ENCODE measurements at places on chromosomes 11 and 22.

DNA sequence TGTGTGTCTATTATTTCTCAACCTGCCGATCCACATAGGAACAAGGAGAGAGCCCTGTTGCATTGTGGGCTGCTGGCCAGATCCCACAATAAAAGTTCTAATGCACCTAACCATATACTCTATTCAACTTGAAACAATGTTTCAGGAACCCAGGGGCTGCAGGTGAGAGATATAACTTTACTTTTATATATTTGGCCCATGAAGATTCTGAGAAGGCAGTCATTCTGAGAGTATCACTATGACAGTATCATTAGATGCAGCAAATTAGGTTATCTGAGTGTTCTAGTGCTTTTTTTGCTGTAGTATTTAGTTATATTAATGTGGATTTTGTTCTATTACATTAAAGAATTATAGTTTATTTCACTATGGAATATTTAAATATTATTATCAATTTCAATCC, 655.1 kb upstream of the ARHGAP42 start:
- DNase-seq = no peak

GRCh38 chr22:46812788-46813187, 50.3 kb downstream of the TBC1D22A start:
- DNase-seq = no peak

GRCh38 chr11:27672836-27673464, 27.3 kb downstream of the BDNF start:
- DNase-seq = no peak

DNA sequence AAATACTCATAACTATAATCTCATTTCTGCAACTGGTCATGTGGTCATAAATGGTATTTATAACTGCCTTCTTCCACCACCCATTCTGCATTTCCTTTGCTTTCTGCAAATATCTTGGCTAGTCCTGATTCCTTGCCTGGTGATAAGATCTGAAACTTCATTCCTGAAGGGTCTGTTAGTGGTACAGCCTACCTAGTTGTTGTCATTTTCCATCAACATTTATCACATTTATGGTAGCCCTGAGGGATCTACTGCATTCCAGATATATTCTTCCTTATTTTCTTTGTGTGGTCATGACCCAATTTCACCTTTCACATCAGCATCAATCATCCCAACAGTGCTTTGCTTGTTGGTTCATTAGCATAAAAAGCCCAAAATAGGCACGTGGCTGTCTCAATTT, 50.1 kb downstream of the DDX6 start:
- no peak for DNase-seq

DNA sequence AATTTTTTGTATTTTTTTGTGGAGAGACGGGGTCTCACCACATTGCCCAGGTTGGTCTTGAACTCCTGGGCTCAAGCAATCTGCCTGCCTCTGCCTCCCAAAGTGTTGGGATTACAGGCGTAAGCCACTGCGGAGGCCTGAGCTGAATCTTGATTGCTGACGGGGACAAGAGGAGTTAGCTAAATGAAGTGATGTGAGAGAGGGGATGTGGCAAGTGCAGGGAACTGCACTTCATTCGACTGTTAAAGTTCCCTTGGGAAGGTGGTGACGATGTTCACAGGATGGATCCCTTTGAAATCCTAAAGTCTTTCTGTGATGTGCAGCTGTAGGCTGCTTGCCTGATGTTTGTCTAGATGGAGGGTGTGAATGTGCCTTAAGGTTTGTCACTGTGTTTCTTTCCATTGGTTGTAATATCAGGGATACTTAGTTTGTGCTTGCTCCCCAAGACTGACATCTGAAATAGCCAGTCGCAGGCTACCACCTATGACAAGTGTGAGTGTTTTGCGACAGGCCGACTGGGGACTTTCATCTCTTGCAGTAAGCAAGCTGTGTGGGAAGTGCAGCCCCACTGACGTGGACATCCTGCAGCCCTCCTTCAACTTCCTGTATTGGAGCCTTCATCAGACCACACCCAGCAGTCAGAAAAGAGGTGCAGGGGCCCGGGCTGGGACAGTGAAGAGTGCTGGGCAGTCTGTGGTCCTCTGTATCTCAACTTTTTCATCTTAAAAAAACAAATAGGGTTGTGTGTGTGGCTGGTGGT, 19.6 kb upstream of the CCDC134 start:
- DNase-seq = no peak

GRCh38 chr22:37544955-37545702, 15.2 kb upstream of the CDC42EP1 start:
- DNase-seq = no peak

DNA sequence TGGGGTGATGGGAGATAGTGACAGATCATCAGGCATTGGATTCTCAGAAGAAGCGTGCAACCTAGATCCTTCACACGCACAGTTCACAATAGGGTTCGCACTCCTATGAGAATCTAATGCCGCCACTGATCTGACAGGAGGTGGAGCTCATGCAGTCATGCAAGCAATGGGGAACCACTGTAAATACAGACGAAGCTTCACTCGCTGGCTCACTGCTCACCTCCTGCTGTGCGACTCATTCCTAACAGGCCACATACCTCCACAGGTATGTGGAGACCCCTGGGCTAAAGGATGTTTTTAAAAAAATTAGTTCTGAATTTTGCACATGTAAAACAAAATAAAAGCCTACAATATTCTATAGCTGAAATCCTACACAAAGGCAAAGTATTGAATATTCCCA, 20.5 kb upstream of the TEAD1 start:
- DNase-seq = no peak

- no peak for DNase-seq
Observed at GRCh38 chr11:8838248-8838647, 72.7 kb upstream of the AKIP1 start.

DNA sequence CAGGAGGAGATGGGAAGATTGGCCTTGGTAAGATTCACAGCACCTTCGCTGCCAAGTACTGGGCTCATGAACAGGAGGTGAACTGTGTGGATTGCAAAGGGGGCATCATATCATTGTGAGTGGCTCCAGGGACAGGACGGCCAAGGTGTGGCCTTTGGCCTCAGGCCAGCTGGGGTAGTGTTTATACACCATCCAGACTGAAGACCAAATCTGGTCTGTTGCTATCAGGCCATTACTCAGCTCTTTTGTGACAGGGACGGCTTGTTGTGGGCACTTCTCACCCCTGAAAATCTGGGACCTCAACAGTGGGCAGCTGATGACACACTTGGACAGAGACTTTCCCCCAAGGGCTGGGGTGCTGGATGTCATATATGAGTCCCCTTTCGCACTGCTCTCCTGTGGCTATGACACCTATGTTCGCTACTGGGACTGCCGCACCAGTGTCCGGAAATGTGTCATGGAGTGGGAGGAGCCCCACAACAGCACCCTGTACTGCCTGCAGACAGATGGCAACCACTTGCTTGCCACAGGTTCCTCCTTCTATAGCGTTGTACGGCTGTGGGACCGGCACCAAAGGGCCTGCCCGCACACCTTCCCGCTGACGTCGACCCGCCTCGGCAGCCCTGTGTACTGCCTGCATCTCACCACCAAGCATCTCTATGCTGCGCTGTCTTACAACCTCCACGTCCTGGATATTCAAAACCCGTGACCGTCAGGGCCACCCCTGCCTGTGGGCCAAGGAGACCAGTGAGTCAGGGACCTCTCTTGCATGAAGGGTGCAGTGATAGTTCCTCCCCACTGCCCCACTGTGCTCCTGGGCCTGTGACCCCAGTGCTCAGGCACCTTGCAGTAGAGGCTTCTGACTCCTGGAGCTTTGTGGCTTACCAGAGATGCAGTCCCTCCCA, 83.6 kb downstream of the BCR start:
- DNase-seq = no peak

DNA sequence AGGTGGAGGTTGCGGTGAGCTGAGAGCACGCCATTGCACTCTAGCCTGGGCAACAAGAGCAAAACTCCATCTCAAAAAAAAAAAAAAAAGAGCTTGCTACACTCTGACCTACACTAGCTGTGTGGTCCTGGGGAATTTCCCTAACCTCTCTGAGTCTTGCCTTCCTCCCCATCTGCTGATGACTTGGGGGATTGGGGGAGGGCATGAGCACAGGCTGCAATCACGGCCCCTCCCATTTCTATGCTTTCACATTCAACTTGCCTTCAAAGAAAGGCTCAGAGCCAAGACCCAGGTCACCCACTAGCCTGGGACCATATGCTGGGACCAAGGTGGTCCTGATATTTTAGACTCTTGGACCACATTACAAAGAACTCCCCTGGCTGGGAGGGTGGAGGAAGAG, 39.8 kb upstream of the TEF start:
- no peak for DNase-seq

DNA sequence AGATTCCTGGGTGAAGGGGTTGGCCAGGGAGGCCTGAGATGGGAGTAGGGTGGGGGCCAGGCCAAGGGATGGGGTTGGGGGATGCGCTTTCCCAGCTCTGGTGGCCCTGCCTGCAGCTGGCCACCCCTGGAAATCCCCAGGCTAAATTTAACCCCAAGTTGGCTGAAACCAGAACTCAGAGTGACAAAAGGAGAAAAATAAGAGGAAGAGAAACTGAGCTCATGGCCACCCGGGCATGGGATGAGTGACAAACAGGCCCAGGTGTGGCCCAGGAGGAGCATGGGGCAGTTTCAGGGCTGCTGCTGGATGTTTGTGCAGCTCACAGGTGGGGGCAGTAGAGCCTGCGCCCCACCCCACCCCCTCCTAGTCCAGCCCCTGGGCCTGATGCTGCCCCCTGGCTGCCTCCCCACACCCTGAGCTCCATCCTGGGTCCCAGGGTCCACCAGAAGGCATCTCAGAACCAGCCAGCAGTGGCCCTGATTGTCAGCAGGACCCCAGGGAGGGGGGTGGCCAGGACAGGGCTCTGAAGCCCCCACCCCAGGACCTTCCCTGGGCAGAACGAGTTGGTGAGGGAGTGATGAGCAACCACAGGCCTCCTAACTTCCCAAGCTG, 48.0 kb downstream of the IGLL5 start:
- DNase-seq = no peak

DNA sequence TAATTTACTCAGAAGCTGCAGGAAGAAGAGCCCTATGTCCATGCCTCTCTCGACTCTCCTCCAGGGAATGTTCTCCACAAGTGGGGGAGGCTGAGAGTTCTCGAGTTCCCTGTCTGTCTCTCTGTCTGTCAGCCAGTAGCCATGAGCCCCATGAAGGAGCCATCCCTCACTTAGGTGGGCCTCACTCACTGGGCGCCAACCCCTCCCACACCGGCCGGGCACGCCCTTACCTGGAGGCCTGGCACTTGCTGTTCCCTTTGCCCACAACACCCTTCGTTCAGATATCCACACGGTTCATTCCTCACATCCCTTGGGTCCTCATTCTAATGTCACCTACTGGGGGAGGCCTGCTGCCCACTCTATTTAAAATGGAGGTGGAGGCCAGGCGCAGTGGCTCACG, 14.2 kb upstream of the IL10RA start:
- DNase-seq = no peak

- DNase-seq = no peak
Observed at GRCh38 chr11:123056835-123057491, 5.0 kb downstream of the HSPA8 start.

- DNase-seq = no peak
Observed at GRCh38 chr11:128607819-128608218, 20.5 kb upstream of the ETS1 start.

- DNase-seq = no peak
Observed at GRCh38 chr22:37943136-37943824, 10.1 kb downstream of the C22orf23 start.

DNA sequence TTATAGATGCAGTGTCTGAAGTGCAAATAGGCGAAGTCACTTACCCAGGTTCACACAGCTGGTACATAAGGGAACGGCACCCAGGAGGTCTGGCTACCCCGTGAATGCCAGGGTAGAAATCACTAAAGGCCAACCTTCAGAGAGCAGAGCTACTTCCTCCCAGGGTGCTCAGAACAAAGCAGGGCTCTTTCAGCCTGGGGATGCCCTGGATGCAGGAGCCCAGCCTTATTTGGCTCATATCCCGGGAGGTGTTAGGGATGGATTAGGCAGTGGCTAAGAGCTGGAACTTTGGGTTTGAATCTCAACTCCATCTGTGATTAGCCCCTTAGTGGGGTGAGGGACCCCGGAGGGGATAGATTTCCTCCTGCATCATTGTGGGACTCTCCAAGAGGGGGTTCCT, 33.1 kb upstream of the ASPHD2 start:
- DNase-seq = no peak

GRCh38 chr11:11450744-11451362, 97.8 kb upstream of the CSNK2A3 start:
- DNase-seq = no peak

- no peak for DNase-seq
Observed at GRCh38 chr22:37708580-37709444, 12.0 kb downstream of the TRIOBP start.

- DNase-seq = no peak
Observed at GRCh38 chr22:21703684-21704316, 31.8 kb downstream of the YPEL1 start.

DNA sequence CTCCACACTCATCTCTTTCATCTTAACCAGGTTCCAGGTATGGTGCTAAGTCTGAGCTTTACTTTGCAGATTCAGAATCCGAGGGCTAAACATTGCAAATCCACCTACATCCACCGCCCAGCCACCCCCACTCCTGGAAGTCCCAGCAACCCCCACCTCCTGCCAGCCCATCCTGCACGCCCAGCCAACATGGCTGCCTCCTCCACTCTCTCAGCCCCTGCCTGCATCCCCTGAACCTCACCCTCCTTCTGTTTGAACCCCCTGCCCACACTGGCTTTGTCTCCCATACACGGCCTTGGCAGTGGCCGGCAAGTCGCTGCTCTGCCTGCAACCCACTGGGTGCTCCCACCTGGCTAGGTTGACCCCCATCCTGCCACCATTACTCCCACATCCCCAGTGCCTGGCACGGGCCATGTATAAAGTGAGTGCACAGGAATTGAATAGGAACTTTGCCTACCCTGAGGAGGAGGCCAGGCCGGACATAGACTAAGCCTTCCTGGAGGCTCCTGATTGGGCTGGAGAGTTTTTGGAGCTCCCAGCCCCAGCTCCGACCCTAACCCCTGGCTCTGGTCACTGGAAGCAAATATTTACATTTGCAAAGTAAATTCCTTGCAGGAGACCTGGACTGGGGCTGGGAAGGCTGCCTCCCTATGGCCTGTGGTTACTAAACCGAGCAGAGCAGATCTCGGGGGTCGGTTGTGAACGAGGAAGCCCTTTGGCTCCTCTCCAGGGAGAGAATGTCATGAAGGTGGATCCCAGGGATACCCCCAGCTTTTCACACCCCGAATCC, 14.4 kb downstream of the EMID1 start:
- DNase-seq = no peak

- no peak for DNase-seq
Observed at GRCh38 chr22:49637255-49637760, 190.4 kb downstream of the BRD1 start.

GRCh38 chr11:117490911-117491310, 163.3 kb downstream of the CEP164 start:
- DNase-seq = no peak

DNA sequence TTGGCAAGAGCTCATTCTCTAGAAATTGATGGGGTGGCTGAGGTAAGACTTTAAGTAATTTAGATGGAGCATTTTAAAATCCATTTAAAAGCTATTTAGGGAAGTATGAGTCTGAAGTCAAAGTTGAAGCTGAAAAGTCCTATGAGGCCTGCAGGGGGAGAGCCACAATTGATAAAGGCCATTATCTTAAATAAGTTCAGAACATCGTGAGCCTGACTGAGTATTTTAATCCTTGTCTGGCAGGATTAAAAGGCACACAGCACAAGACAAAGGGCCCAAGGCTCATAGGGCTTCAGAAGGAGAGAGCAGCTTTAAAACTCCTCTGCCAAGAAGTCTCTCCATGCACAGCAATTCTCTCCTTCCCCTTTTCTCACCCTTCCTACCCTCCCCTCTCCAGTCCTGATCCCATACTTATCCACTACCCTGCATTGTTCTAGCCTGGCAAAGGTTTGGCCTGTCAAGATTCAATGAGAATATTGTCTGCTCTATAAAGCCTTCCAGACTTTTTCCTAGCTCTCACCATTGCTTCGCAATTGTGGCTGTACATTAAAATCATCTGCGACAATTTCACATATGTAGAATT, 1312.9 kb downstream of the FAM181B start:
- DNase-seq = no peak
